ENCODE measurements at places on chromosomes 3 and 15.

GRCh38 chr3:124784686-124785382 lies 54.6 kb downstream of the UMPS start:
- no peak for DNase-seq

GRCh38 chr3:117017135-117017894 lies 307.7 kb downstream of the TUSC7 start:
- no peak for DNase-seq

DNA sequence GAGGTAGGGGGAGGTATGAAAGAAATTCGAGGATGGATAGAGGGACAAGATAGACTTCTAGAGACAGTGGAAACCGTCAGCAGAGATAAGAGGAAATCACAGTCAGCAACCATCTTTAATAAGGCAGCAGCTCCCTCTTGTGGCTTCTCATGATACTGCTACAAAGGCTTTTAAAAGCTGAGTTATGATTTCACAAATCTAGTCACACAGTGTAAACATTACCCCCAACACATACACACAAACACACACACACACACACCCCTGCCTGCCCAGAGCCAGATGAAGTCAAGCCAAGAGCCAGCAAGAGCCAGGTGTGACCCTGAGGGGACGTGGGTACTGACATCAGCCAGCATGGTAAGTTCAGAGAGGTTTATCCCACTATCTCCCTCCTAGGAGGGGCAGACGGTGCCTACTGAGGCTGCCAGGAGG lies 18.9 kb upstream of the TGM5 start:
- DNase-seq = peak; percentile 20

- DNase-seq = no peak
Measured at GRCh38 chr15:69389426-69389825, 24.7 kb upstream of the KIF23 start.

DNA sequence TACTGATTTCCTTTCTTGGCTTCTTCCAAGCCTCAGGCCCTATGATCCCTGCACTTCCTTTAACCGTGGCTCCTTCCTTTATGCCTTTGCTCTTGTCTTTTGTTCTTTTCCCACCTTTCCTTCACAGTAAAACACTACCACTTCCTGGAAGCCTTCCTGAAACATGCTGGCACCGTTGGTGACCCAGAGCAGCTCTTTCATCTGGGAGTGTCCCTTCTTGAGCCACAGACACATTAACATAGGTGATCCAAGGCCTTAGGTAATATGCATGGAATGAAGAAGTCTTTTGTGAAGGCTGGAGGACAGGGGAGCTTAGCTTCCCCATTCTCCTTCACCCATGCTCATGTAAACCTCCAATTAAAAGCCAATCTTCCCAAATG lies 39.4 kb downstream of the AMOTL2 start:
- no peak for DNase-seq

DNA sequence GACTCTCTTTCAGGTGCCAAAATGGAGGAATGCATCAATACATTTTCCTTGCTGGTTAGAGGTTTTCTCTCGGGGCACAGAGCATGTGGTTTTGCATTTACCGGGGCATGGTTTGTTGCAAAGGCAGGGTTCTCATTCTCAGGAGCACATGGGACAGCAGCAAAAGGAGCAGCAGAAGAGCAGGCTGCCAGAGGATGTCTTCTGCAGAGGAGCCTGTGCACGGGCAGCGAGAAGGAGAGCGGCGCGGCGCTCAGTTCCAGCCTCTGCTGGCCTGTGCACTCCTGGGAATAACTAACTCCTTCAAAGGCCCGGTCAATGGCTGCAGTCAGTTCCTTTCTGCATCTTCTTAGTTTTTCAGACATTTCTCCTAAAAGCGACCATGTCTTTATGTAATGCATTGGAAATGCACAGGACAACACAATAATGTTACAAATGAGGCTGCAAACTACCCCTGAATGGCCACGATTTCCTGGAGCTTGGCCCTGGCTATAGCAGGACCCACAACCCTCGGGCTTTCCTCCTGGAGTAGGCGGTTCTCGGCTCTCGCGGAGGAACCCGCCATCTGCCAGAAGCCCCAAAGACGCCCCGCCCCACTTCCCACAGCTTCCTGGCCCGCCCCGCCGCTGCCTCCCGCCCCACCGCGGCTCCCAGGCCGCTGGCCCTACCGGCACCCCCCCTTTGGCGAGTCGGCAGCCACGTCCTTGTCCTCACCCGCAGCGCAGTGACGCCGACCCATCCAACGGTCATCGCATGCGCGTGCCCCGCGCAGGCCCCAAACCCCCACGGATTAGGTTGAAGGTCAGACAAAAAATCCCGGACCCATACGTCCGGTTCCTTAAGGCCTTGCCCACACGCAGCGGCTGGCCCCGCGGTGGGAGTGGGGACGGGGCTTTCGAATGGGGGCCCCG lies at the start of gene C3orf62:
Gene C3orf62, minus strand, starts transcription at position 758 of the 908 bp plus-strand sequence. Its CDS starts 360 bp downstream, at position 398.
- peak; percentile 56 for DNase-seq

GRCh38 chr3:72782521-72782920 lies 65.7 kb downstream of the SHQ1 start:
- DNase-seq = no peak

DNA sequence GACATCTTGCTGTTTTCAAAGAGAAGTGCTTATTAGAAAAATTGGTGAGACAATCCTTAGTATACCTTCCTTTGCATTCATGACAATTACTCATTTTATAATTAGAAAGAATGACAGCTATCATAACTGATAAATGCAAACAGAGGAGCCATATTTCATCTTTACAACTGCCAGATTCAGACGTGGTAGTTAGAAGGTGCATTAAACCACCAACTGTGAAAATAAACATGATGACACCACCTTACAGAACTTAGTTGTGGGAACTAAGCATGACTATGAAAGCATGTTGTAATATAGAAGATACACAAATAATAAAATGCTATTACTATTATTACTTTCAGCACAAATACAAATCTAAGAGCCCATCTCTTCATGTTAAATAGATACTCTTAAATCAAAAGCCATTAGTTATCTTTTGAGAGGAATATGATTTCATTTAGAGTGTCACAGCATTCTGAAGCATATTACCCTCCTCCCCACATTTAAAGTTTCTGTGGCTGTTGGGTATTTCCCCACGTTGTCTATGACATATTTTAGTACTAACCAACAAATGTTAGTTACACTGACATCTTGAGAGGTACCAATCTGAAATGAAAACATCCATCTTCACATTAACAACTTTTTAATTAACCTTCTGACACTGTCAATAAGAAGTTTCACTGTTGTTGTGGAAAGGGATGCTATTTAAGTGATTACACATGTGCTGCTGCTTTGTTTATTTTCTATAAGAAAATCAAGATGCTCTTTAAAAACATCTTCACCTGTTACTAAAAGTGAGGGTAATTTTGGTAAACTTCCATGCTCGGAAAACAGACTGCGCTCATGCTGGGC lies 163.8 kb downstream of the LSAMP start:
- DNase-seq = no peak
